ENCODE measurements at places on chromosomes 1 and 21.

GRCh38 chr1:159077120-159077961 lies 775 bp upstream of the AIM2 start:
- ATAC-seq = peak; percentile 83

DNA sequence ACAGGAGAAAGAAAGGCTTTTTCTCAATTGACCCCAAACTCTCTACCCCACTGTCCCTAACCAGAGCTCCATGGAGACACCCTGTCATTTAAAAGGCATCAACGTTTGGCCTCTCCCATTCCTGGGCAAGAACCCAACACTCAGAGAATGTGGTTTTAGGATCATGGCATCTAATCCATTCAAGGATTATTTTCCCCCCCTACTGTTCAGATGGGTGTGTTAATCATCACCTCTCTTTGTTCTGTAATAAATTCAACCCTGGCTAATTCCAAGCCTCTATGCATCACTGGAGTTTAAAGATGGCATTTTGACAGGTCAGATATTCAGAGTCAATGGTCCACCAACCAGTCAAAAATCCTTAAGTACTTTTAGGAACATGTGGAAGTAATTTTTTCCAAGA lies 42.7 kb downstream of the TBX15 start:
- no peak for ATAC-seq

DNA sequence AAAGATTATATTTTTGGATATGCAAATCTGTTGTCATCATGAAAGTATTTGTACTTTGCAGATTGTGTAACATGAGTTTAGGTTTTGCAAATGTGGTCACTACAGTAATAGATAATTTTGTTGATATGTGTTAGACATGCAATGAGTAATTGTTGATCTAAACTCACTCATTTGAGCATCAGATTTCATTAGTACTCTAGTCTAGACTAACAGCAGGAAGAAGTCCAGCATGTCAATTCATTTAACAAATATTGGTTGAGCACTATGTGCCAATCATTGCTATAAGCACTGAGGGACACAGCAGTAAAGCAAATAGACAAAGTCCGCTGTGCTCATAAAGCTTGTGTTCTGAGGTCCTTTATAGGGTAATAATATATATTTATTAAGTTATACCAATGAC lies 350.0 kb downstream of the USP25 start:
- no peak for ATAC-seq

GRCh38 chr1:21637514-21637913 lies 31.6 kb downstream of the RAP1GAP start:
- no peak for ATAC-seq

GRCh38 chr1:3671371-3672180 lies 19.3 kb downstream of the TP73 start:
- no peak for ATAC-seq

GRCh38 chr1:245247356-245247755 lies 92.6 kb downstream of the KIF26B start:
- ATAC-seq = no peak

DNA sequence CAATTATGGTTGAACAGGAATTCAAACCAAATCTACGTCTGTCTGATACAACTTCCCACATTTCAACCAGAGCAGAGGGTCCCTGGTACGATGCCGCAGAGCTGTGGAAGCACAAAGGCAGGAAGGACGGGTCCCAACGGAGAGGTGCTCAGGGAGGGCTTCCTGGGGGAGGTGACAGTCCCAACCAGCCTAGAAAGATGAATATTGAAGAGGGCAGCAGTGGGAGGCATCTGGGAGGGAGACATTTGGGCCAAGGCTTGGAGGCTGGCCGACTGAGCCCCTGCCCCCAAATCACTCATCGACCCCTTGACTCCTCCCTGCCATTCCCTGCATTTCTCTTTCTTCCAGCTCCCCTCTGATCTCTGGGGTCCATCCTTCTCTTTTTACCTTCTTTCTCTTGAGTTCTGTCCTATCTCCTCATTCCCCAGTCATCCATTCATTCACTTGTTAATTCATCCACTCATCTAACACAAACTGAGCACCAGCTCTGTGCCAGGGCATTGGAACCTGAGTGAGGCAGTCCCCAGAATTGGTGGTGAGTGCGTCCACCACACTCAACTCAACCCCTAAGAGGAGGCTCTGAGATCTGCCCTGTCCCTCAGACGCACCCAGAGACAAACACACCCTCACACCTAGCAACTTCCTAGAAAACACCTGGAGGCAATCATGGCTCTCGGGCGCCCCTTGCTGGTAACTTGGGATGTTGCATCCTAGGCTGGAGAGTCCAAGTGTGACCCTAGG lies 13.2 kb upstream of the CELA3B start:
- peak; percentile 91 for ATAC-seq

GRCh38 chr1:33070628-33071027 lies 10.3 kb upstream of the AZIN2 start:
- ATAC-seq = no peak

DNA sequence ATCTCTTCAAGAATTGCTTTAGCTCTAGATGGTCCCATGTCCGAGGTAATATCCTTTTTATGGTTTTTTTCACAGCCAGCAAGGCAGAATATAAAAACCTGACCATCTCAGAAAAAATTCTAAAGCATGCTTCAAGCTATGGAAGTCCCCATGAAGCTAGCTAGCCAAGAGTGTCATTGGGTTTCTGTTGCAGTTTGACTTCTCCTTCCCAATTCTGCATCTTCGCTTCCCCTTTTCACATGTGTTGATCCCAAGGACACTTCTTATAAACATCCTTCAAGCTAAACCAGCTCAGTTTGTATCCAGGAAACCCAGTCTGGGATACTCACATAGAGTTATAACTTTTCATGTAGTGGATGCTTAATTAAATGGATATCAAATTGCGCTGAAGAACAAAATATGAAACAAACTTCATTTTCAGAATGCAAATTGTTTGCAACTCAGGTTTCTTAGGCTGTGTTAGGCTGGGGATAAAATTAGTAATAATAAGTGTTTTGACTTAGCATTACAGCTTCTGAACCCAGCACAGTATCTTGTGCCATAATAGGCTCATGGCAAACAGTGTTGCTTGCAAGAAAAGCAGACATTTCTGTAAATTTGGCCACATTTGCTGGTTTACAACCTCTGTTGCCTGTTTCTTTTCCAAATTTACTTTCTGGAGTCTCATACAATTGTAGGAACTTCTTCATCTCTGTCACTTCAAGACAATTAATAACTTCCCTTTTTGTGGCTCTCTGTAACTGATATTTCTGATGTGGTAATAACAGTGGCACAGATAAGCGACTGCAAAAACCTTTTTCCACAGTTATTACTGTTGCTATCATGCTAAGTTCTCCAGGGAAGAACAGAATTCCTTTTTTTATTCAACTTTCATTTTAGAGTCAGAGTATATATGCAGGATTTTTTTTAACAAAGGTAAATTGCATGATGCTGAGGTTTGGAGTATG lies 53.2 kb downstream of the NCAM2 start:
- no peak for ATAC-seq

DNA sequence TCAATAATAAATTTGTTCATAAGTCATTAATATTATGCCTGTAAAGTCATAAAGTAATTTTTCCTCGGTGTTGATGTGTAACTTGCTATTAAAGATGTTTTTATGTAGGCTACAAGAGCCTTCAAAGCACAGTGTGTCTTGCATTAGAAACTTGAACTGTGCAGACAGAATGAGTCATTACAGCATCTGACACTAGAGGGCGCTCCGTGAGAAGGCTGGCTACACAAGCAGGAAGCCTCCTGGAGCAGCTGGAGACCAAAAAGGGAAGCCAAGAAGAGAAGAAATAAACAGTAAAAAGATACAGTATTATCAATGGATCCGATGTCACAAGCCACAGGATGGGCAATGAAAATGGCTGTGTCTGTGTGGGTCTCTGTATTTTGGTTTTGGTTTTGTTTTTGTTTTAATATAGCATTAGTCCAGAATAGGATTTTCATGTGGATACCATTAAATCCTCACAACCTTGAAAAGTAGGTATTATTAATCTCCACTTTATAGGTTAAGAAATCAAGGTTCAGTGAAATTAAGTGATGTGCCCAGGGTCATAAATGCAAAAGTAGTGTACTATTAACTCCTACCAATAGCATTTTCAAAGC lies 16.1 kb upstream of the LRRC8D start:
- ATAC-seq = peak; percentile 94

- ATAC-seq = peak; percentile 74
These were observed 2.0 kb upstream of the PERM1 start for GRCh38 chr1:983798-984475.

DNA sequence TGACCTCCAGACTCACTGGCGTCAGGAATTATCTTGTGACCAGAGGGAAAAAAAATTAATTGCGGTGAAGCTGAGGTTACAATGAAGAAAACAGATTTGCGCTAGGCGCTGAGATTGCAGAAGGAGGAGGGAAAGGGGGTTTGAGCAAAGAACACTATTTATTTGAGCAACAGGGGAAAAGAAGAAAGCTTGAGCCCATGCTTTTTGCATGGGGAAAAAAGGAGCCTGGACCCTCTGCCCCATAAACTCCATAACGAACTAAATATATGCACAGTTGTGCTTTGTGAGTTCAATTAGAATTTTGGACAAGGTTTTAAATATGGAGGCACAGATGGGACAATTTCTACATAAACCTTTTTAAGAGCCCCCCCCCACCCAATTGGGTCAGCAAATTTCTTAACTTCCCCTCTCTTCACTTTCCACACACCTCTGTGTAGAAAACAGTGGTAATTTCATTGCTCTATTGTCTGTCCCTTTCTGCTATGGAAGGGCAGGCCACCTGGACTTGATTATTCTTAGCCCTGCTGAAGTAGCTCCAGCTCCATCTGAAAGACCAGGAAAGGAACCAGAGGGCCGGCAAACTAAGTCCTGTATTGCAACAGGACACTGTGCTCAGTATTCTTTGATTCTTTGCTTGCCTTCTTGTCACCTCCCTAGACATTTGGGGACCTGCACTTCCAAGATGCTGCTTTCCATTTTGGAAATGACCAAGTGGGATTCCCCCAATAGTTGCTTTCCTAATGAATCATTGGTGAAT lies 862 bp upstream of the ID3 start:
- no peak for ATAC-seq

DNA sequence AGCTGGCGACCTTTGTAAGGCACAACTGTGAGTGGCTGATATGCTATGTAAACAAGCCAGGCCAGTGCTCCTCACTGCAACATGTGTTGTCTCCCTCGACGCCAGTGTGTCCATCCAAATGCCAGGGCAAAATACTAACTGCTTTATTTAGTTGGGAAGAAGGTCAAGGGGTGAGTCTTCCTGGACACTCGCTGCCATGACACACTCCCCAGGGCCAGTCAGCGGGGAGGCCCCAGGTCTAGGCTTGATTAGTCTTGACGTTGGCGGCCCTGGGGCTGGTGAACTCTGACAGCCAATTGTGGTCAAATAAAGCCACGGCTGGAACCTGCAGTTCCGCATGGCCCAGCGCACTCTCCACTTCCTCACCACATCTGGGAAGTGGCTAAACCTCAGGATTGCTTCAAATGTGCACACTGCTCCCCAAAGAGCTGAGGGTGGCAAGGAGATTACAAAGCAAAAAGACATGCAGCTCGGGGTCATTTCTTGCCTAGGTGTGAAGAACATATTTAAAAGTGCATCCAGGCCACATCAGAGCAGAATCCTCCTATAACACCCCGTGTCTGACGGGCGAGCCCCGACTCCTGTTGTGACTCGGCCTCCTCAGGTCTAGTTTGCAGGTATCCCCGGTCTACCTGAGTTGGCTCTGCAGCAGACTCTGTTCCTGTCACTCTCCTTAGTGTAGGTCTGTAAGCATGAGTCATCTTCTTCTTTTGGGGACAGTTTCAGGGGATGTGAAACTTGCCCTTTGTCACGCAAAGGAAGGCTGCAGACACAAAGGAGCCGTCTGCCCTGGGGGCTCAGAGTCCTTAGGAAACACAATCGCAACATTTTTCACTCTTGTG lies 183.5 kb downstream of the RUNX1 start:
- no peak for ATAC-seq

- ATAC-seq = peak; percentile 56
These were observed 15.9 kb downstream of the ESPN start for GRCh38 chr1:6440198-6441126.

- no peak for ATAC-seq
These were observed 153.5 kb downstream of the RERE start for GRCh38 chr1:8663915-8664329.

GRCh38 chr1:240516069-240516468 lies 95.9 kb downstream of the GREM2 start:
- no peak for ATAC-seq

GRCh38 chr1:166700696-166701095 lies 138.6 kb upstream of the POGK start:
- no peak for ATAC-seq

- ATAC-seq = no peak
These were observed 14.1 kb upstream of the TIAM1 start for GRCh38 chr21:31358158-31358557.

- ATAC-seq = peak; percentile 55
These were observed 35.5 kb downstream of the CAPN2 start for GRCh38 chr1:223747838-223748335.

- ATAC-seq = no peak
These were observed 14.7 kb upstream of the OVAAL start for GRCh38 chr1:180544050-180544449.

GRCh38 chr1:28173151-28173979 lies 3.1 kb downstream of the PTAFR start:
- no peak for ATAC-seq

DNA sequence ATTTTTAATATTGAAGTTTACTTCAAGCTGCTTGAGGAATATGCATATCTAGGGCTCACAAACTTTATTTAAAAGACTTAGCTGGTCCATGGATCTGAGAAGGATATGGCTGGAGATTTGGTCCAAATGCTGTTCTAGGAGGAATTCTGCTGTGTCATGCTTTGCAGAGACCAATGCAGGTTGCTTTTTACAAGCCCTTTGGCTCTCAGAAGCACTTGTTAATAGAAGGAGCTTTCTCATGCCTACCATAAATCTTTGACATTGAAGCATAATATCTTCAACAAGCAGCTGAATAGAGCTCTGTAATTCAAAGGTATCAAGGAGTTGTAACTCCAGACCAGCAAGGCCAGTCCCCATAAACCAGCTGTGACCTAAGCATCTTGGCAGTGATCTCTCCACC lies 299.1 kb downstream of the HHAT start:
- no peak for ATAC-seq

DNA sequence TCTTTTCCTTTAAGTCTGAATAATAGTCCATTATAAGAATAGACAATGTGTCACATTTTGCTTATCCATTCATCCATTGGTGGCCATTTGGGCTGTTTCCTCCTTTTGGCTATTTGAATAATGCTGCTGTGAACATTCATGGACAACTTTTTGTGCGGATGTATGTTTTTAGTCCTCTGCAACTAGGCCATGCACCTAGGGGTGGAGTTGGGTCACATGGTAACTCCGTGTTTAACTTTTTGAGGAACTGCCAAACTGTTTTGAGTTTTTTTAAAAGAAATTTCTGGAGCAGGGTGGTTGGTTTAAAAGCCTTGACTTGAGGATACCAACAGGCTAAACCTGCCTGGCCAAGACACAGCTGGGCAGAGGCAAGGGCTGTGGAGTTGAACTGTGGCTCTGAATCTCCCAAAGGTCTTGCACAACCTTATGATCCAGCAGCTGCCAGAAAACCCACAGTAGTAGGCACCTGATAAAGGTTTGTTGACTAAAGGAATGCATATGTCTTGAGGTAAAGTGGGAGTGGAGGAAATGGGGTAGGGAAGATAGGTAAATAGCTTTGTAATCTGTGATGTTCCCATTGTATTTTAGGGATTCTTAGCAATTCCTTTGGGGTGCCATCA lies 5.6 kb upstream of the RPTN start:
- no peak for ATAC-seq
